HFF-Myc (cell line): ENCODE measurements at places on chromosomes 1 and 21.
A peak's percentile ranks its signal among the peaks of the same experiment; 100 is the strongest.

GRCh38 chr1:84083307-84083706 is 60.8 kb upstream of the PRKACB start:
- DNase-seq: no peak

- DNase-seq: no peak
These were observed 39.6 kb downstream of the SLC19A1 start for GRCh38 chr21:45502600-45502999.

GRCh38 chr1:151908228-151908691 is 1.1 kb downstream of the THEM4 start:
- DNase-seq: no peak

DNA sequence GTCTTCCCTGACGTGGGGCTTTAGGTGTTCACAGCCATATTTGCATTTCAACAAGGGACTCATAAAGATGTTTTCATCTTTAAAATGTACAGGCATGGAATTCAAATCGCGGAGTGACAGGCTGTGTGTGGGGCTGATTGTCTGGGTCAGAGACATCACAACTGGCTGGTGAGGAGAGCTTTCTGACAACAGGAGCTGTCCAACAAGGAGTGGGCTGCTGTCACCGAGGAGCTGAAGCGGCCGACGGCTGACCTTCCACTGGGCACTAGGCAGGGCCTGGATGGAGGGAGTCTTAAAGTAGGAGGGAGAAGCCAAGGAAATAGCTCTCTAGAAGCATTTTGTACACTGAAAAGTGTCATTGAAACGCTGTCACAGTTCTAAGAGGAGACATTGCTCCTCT is 30.5 kb upstream of the SCMH1 start:
- no peak for DNase-seq

GRCh38 chr1:151012684-151013471 is 4.6 kb downstream of the PRUNE1 start:
- no peak for DNase-seq

DNA sequence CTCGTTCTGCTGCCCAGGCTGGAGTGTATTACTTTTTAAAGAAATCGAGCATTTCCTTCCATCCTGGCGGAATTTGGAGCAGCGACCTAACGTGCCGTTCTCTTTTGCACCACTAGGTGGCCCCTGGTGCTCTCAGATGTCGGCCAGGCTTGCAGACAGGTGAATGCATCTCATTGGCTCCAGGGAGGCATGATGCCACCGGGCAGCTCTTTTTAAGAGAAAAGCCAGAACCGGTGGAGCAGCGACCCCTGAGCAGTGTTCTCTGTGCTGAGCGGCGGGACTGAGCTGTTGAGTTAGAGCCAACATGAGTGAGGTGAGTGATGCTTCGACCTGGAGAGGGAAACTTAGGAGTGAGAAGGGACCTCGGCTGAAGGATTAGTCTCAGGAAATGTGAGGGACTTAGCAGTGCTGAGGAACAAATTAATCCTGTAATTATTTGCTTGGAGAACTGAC is at the start of gene PCP4:
Gene PCP4, plus strand, starts transcription at position 241 of the 453 bp plus-strand sequence. Its CDS starts 64 bp downstream, at position 305.
- no peak for DNase-seq

DNA sequence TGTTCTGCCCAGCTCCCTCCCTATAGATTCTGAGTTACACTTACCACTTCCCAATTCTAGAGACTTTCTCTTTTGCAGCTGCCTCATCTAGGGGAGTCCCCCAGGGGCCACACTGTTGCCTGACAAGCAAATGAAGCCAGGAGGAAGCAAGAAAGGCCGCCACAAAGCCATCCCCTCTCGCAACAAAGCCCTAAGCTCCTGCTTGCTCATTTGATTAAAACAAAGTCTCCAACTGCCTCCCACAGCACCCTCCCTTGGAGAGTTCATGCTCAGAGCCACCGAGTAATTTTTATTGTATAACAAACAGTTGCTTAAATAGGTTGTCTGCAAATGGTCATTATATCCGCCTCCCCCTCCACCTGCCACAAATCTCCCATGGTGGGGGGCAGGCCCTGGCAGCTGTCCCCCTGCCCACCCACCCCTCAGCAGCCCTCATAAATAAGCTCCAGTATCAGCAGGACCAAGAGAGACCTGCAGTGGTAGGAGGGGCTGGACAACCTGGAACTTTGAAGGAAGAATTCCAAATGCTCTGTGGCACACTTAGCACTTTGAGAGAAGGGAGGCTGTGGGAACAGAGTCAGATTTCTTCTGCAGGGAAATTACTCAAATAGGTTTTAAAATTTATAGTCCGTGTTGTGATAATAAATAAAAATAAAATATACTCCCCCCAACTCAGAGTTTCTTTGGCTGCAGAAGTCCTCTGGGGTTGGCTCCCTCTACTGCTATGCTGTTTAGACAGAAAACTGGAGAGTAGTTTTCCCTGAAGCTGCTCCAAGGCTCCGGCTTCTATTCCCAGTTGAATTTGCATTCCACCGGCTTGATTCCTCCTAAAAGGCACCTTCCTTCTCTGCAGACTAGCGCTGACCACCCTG is 237.5 kb downstream of the TTLL7 start:
- DNase-seq: no peak

DNA sequence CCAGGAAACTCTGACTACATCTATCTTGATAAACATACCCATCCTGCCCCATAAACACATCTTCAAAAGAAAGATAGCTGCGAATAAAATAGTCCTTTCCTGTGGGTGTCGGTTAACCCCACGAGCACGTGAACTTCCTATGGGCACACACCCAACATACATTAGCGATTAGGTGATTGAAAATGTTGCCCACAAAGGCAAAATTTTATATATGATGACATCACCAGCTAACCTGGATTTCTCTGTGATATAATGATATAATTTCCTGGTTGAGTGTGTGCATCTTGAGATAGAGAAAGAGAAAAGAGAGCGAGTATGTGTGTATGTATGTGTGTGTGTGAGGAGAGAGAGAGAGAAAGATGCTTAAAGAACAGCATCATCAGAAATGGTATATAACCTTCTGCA is 296.1 kb downstream of the PTPRC start:
- DNase-seq: no peak

DNA sequence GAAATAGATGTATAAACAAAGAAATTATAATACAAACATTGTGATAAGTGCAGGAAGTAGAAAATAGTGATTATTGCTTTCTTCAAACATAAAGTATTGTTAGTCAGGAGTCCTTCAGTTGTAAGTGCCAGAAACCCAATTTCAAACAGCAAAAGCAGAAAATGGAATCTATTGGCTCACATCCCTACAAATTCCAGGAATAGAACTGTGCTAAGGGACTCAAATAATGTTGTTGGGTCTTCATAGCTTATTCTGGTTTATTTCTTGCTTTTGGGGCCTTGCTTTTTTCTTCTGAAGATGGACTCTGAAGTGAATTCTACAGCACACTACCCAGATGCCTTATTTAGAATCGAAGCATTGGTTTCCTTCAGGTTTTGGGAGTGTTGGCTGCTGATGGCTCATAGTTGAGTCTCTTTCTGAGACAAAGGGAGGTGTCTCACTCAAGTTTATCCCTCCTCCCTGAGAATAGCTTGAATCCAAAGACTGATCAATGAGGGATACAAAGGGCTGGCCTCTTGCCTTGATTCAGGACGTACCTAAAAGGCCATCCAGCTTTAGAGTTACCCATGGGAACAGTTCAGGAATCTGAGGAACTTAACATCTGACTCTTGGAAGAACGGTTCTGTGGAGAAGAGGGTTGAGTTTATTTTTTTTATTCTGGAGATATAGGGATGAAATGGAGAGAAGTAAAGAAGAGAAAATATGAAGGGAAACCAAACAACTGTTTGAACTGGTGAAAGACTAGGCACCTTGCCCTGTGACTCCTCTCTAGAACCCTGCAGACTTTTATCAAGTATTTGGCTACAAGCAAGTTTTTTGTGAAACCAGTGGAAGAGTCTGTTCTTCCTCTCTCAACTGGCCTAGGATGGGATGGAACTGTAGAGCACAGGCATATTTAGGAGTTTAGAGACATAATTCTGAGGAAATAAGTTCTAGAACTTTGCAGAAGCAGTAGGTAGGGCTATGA is 39.0 kb upstream of the ATG4C start:
- no peak for DNase-seq

- DNase-seq: no peak
These were observed 327.1 kb downstream of the PRDM2 start for GRCh38 chr1:14027099-14027498.

- DNase-seq: no peak
These were observed at the start of gene YOD1 for GRCh38 chr1:207051191-207051943. YOD1 (minus strand) TSS chr1:207051208; CDS start chr1:207051030, 178 bp downstream.

GRCh38 chr1:81231729-81232038 is 569.0 kb upstream of the ADGRL2 start:
- DNase-seq: peak; percentile 30

DNA sequence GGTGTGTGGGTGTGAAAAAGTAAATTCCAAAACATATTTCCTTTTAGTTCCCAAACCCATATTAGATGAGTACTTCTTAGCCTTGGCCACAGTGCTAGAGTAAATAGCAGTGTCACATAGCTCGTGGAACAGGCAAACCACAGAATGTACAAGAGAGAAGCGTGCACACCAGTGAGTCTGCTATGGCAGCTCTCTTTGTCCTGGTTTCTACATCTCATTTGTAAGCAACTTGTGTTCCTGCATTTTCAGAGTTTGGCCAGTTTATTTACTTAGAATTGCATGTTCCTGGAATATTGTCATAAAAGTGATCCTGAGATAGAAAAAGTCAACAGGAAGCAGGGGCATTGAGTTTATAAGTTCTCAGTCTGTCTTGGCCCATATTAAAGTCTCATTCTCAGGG is 142.1 kb downstream of the DHRS3 start:
- DNase-seq: no peak

DNA sequence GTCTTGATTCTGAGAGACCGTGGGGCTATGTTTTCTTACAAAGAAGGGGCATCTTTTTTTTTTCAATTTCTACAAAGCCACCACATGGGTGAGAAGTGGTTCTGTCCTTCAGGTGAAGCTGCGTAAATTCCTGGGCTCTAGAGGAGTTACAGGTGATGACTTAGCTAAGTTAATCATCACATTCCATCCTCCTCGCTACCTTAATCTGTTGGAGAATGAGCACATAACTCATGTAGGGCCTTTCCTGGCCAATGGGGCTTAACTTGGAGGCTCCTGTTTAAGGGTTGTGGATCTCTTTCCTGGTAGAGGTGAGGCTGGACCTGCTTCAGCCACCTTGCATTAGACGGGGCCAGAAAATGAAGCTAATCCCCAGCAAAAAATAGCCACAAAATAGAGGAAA is 19.9 kb downstream of the REG4 start:
- no peak for DNase-seq

GRCh38 chr1:182855911-182856310 is 16.8 kb downstream of the DHX9 start:
- peak; percentile 16 for DNase-seq

GRCh38 chr1:226111883-226112261 is 49.4 kb downstream of the H3-3A start:
- DNase-seq: no peak

DNA sequence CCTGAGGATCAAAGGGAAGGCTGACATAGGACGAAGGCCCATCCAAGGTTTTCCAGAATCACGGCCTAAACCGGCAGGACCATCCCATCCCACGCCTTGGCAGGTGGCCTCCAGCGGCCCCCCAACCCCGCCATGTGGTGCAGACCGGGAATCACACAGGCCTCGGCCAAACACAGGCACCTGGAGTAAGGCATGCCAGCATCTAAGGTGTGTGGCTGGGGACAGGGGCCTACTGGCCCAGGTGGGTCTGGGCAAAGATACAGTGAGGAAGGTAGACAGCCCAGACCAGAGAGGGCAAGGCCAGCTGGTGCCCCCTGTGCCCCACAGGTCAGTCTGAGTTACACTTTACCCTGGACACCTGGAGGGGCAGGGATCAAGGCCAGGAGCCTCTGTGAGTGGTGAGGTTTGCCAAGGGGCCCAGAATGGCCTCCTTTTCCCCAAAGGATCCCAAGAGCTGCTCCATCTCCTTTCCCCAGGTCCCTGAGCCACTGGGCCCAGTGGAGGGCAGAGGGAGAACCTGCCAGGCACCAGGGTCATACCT is 12.7 kb upstream of the TAS1R2 start:
- DNase-seq: no peak

DNA sequence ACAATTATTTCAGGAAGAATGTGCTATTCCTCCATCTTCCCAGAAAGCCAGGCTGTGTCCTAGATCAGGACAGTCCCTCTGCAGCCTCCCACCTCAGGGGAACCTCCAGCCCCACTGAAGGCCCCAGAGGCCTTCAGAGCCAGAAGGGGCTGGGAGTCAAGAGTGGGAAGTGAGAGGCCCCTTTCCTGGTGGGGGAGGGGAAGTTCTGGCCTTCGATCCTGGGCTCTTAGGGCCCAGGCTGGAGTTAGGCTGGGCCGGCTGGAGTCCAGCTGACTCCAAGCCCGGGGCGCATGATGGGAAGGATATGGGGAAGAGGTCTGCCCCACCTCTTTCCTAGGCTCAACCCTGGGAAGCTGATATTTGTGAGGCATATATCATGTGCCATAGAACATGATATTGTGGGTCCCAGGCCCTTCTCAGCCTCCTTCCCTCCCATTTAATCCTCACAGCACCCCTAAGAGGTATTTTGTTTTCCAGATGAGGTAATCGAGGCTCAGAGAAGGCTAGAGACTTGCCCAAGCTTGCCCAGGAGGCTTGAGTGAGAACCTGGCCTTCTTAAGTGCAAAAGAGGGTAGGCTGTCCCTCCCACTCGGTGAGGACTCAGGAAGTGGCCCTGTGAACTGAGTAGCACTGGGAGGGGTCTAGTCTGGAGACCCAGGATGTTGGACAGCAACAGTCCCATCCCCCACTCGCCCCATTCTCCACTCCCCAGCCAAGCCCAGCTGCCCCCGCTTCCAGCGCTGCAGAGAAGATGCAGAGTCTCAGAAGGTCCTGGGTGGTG is 18.6 kb upstream of the HSPG2 start:
- DNase-seq: no peak

- DNase-seq: no peak
These were observed 50.8 kb downstream of the HS2ST1 start for GRCh38 chr1:86965012-86965826.

- peak; percentile 73 for DNase-seq
These were observed 30.6 kb upstream of the CTPS1 start for GRCh38 chr1:40948741-40949443.

GRCh38 chr1:175192111-175192629 is 406 bp downstream of the KIAA0040 start:
- no peak for DNase-seq

- no peak for DNase-seq
These were observed 48.5 kb downstream of the SCCPDH start for GRCh38 chr1:246772686-246773085.
